ENCODE measurements at places on chromosomes 16 and 17.
A peak's percentile ranks its signal among the peaks of the same experiment; 100 is the strongest.

DNA sequence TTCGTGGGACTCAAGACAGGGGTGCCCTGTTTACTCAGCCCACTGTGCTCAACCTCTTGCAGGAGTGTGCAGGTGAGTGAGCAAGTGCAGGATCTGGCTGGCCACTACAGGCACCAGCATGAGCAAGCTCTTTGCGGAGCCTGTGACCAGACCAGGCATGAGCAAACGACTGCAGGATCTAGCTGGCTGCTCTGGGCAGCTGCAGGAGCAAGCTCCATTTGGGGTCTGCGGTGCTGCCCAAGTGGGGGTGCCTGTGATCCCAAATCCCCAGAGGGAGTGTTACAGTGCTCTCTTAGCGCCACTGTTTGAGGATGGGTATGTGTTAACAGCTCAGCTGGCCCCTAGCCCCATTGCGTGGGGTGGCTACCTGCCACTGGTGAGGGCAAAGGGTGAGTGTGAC, 2.4 kb downstream of the USP6 start:
- DNase-seq, result no peak

DNA sequence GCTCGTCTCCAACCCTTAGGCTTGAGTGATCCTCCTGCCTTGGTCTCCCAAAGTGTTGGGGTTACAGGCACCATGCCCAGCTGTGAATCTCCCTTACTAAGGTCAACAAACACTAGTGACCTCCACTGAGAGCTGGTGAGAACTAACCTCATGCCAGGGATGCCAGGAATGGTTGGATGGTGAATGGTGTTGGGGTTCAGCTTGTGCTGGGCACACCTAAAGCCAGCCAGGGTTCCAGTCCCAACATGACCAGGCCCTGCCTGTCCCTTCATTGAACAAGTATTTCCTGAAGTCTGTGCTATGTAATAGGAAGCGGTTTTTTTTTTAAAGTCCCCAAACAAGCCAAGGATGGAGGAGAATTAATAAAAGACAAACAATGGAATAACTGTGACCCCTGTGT, 56.0 kb upstream of the TOB1 start:
- no peak for DNase-seq

DNA sequence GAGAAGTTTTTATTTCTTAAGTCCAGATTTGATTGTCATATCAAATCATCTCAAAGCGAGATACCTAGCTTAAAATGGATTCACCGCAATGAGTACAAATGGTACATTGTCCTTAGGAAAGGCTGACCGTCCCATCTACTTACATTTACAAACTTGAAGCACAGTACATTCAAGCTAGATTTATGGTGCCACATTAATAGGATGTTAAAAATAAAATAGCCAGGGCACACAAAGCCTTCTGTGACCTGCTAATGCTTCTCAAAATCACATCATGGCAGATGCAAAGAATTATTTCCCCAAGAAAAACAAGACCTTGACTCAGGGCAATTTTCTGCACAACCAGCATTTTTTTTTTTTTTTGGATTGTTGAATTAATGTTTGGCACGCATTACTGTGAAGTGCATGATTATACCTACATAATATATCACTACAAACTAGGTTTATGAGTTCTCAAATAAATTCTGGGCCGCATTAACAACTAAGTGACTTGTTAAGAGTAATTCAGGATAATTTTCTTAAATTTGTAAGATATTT, 25.3 kb downstream of the CACNG1 start:
- no peak for DNase-seq

GRCh38 chr17:1286379-1287106, 7.1 kb downstream of the TRARG1 start:
- DNase-seq, result no peak

DNA sequence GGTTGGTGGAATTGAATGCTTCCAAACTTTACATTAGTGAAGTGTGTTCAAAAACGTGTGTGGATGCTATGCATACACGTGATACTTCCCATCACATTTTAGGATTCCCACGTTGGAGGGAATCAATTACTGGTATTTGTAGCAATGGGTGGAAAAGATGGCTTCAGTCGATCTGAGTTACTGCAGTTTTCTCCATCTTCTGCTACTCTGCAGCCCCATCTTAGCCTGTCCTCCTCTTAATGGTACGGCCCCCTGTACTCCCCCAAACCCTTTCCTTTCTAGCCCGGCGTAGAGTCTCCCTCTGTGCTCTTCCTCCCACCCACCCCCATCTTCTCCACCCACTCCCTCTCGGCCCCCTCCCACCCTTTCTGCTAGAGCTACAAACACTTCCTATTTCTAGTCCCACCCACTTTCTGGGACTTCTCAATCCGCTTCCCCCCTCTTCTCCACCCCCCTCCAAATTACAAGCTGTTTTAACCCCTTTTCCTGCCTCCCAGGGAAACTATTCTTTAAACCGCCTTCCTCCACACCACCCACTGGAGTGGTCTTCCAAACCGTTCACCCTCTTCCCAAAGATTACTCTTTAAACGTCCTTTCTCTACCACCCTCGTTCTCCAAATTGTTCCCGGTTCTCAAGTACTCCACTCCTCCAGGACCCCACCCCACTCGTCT, 1.1 kb downstream of the CHTF8 start:
- DNase-seq, result no peak

GRCh38 chr16:87465879-87466278, 26.9 kb downstream of the ZCCHC14 start:
- DNase-seq, result no peak

DNA sequence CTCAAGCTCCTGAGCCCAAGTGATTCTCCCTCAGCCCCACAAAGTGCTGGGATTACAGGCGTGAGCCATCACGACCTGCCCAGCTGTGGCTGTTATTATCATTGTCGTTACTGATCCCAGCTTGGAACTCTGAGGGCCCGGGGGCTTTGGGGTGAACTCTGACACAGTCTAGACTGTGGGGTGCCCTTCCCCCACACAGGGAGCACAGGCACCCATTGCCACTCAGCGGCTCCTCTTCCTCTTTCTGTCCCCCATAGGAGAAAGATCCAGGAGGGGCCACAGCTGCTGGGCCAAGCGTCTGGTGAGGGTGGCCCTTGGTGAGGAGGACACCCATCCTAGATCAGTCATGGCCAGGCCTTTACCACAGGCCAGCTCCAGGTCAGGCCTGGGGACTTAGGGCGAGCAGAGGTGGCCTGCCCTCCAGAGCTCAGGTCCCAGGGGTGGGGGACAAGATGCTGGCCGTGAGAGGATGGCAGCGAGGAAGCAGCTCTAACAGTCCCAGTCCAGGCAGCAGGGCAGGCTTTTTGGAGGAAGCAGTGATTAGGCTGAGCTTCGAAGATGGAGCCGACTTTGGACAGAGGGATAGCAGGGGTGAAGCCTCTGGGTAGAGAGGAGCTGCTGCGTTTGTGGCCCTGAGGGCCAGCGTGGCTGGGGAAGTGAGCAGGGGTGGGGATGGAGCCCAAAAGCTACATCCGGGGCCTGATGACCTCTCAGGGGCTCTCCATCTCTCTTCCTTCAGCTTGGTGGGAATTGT, 24.7 kb downstream of the TMEM235 start:
- no peak for DNase-seq

- DNase-seq, result no peak
These were observed 4.5 kb downstream of the ZNF646 start for GRCh38 chr16:31078597-31079341.

GRCh38 chr17:2304931-2305330, 1.2 kb downstream of the SRR start:
- DNase-seq, result no peak

GRCh38 chr16:30605158-30605557, 5.0 kb downstream of the ZNF689 start:
- no peak for DNase-seq

DNA sequence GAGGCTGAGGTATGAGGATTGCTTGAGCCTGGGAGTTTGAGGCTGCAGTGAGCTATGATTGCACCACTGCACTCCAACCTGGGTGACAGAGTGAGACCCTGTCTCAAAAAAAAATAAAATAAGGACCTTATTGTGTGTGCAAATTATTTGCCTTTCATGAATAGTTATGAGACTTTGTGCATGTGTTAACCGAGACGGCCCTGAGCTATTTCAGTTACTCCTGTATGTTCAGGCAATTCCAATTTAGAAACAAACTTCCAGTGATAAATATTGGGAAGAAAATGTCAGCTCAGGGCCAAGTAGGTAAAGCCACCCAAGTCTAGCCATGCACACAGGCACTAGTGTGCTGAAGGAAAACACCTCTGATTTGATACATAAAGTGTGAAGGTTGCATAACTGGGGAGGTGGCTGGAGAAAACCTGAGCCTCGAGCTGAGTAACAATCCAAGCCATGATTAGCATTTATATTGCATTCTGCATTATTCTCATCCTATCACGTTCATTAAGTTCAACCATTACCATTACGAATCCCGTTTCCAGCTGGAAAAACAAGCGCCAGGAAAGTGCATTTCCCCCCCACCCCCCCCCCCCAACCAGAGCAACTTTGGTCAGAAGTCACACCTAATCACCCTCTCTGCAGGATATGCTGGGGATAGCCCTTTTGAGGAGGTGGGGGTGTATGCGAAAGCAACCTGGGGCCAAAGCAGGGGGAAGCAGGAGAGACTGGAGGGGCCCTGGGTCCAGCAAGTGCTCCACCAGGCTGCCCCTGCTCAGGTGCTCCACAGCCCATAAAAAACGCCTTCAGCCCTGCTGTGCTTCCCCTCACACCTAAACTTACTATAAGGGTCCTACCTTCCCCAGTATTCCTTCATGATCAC, 18.6 kb upstream of the ENDOV start:
- no peak for DNase-seq

GRCh38 chr16:4330277-4330874, 14.5 kb downstream of the GLIS2 start:
- peak; percentile 87 for DNase-seq

DNA sequence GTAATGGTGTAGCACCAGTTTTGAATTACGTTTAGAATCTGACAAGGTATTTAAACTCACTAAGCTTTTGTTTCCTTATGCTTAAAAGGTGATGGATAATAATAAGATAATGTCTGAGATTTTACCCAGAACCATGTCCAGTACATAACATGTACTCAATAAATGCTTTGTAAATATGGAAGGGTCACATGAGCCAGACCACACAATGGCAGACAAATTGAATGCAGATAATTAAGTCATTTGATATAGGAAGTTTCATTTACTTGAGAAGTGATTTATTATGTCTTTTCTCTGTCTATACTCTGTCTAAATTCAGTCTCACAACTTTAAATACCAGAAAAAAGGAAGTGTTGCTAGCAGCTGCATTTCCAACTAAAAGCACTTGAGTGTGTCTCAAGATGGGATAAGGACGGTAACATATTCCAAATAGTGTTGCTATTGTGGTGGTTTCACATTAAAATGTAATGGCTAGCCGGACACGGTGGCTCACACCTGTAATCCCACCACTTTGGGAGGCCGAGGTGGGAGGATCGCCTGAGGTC, 52.5 kb upstream of the DHX40 start:
- no peak for DNase-seq

DNA sequence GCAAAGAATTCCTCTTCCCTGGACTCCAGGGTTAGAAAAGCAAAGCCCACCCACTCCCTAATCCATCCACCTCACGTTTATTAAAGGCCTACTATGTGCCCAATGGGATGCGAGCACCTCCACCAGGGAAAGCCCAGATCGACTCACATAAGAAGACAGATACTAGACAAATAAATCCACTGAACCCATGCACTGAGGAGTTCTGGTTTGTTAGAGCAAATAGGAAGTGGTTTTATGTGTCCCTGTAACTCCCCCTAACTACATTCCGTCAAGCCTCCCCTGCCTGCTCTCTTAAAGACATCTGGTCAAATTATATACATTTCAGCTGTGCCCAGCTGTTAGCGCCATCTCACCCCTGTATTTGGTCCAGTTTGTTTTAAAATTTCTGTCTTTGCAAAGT, 218.5 kb upstream of the RPL38 start:
- no peak for DNase-seq

GRCh38 chr16:5069854-5070253, 1.8 kb upstream of the ALG1 start:
- no peak for DNase-seq

DNA sequence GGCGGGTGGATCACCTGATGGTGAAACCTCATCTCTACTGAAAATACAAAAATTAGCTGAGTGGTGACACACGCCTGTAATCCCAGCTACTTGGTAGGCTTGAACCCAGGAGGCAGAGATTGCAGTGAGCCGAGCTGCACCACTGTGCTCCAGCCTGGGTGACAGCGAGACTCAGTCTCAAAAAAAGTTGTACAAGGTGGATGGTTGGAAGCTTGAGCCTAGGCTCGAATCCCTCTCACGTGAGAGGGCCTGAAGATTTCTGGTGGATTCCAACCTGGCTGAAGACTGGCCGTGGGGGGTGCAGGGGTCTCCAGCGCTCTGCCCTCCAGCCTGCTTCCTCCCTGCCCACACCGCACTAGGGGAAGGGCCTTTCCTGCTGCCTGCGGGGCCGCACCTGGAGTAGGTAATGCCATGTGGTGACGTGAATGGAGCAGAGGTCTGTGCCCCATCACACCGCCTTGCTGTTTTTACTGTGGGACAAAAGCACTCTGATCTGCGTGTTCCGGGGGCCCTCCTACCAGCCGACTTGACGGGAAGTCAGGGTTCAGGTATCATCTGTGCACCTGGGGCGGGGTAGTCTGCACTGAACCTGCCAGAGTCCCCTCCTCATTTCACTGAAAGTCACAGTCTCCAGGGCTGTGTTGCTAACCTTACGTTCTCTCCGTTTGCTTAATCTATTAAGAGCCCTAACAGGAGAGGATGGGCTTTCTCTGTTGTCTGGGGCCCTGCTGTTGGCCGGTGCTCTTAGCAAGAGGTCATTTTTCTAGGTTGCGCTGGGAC, 4.2 kb downstream of the RPL13 start:
- peak; percentile 60 for DNase-seq

DNA sequence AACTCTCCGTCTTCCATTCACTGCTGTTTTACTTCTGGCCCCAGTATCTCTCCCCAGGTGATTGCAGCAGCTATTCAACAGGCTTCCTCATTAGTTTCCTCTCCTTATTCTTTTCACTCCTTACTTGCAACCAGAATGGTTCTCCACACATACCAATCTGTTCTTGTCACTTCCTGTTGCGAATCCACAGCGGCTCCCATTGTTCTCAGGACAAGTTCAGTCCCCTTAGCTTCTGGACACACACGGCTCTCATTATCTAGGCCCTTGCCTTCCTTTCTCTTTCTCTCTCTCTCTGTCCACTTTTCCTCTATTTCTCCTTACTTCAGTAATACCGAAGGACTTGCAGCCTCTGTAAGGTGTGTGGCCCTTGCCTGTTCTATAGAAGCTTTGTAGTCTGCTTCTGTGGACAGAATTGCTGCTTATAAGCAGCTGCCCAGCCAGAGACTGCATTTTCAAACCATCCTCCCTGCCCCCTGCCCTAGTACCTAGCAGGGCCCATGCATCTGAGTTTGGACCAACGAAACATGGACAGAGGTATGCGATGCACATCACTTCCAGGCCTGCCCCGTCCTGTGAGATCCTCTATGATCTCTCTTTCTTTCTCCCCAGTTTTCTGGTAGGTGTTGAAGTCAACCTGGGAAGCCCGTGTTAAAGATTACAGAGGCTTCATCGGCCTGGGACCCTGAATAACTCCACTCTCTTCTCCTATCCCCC, 45.7 kb downstream of the VAT1L start:
- no peak for DNase-seq

- no peak for DNase-seq
These were observed 2.4 kb upstream of the SLC5A10 start for GRCh38 chr17:18949566-18949965.

Data from stimulated activated CD8-positive, alpha-beta memory T cell treated with anti-CD3 and anti-CD28 coated beads, Interleukin-4, amount 100 ng/mL, for 48 hours (primary cell).